ENCODE measurements at places on chromosomes 6 and 20.
A peak's percentile ranks its signal among the peaks of the same experiment; 100 is the strongest.

GRCh38 chr6:125923366-125923877 lies 33.1 kb upstream of the HINT3 start:
- no peak for DNase-seq
- peaks cover 7% of the 10 kb centered on the region for H3K4me1 ChIP-seq
- H3K36me3 ChIP-seq, result no peaks in the 10 kb centered on the region
- H3K4me3 ChIP-seq, result no peak overlapping the region
- no peak overlapping the region for H3K27ac ChIP-seq

- no peaks in the 10 kb centered on the region for H3K27me3 ChIP-seq
- peak; percentile 84 for DNase-seq
- H3K4me3 ChIP-seq, result peak overlapping the region; percentile 92
- H3K27ac ChIP-seq, result peak overlapping the region; percentile 90
Observed at GRCh38 chr6:71420693-71421328, 132.2 kb downstream of the OGFRL1 start.

- H3K27me3 ChIP-seq, result no peaks in the 10 kb centered on the region
- H3K4me1 ChIP-seq, result peaks cover 42% of the 10 kb centered on the region
- H3K27ac ChIP-seq, result peak overlapping the region; percentile 19
- H3K36me3 ChIP-seq, result no peaks in the 10 kb centered on the region
Observed at GRCh38 chr6:11604215-11604614, 66.7 kb downstream of the TMEM170B start.

DNA sequence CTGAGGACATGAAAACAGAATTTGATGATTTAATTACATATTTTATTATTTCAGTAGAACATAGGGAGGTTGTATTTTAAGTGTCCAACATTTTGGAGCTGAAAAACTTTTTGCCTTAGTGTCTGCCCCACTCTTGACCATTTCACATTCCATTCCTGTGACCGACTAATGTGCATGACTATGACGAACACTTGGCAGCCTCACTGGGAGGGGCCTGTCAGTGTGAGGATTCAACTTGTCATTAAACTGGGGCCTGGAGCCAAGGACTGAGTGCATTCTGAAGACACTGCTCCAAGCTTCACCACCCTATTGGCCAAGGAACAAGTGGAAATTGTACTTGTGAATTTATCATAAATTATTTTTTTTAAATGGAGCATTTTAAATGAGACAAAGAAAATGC lies 661.3 kb downstream of the BCKDHB start:
- H3K4me3 ChIP-seq, result no peak overlapping the region
- H3K27ac ChIP-seq, result no peak overlapping the region
- H3K4me1 ChIP-seq, result no peaks in the 10 kb centered on the region
- no peak for DNase-seq
